KG1 (cell line): ENCODE measurements at places on chromosomes 11 and 22.

DNA sequence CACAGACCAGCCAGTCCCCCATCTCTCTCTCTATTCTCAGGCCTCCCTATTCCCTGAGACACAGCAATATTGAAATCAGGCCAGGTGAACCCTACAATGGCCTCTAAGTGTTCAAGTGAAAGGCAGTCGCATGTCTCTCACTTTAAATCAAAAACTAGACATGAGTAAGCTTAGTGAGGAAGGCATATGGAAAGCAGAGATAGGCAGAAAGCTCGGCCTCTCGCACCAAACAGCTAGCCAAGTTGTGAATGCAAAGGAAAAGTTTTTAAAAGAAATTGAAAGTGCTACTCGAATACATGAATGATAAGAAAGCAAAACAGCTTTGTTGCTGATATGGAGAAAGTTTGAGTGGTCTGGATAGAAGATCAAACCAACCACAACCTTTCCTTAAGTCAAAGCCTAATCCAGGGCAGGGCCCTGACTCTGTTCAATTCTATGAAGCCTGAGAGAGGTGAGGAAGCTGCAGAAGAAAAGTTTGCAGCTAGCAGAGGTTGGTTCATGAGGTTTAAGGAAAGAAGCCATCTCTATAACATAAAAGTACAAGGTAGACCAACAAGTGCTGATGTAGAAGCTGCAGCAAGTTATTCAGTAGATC, 19.8 kb upstream of the MPZL2 start:
- DNase-seq, result no peak

DNA sequence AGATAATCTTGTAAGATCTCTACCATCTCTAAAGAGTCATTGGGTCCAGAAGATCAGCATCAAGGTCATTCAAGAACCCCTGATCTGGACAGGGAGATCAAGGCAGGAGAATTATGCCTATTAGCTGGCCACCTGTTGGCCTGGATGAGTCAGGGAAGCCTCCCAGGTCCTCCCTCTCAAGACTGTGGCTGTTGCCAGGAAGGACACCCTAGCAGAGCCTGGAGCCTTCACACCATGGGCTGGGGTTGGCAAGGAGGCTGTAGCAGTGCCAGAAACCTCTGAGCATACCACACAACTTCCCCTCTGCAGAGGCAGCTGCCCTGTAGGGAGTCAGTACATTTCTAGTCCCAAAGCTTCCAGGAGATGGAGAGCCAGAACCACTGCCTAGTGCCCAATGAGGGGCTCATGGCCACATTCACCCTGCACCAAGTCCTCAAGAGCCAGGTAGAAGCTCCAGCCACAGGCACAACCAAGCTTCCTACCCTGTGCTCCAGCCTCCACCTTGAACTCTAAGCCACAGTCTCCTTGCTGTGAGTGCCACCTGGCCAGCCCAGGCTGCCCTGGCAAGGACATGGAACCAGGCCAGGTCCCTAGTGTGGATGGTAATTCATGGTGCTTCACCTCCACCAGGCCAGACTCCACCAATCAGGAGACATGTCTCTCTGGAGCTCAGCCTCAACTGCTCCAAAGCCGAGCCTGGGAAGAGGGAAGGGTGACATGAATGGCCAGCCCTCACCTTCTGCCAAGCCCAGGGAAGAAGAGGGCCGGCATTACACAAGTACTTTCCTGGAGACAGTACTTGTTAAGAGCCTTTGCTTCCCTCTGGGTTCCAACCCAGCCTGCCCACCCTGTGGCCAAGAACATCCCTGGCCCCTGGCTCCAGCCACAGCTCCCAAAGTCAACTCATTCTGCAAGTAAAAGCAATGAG, 124.3 kb downstream of the BUD13 start:
- no peak for DNase-seq

DNA sequence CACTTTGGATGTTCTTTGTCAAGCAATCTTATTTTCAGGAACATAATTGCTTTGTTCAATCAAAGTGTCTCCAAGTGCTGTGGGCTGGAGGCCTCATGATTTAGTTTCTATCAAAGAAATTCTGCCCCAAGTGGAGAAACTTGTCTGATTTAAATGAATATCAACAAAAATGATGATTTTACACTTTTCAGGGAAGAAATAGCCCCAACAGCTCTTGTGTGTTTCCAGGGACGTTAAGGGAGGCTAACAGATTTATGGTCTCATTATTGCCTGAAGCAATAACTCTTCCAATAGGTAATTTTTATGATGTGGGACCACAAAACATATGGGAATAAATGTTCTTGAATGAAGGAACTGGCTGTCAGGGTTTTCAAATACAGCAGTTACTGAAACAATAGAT, 699.1 kb downstream of the FAM181B start:
- DNase-seq, result no peak

DNA sequence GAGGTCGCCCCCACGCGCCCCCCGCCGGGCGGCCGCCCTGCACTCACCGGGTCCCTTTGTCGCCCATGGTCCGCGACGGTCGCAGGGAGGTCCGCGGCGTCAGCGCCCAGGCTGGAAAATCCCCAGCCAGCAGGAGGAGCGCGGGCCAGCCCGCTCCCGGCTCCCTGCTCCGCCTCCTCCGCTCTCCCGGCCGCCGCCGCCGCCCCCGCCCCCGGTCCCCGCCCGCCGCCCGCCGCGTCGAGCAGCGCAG, at the start of gene ARRB1:
Gene ARRB1, minus strand, starts transcription at position 121 of the 250 bp plus-strand sequence. Its CDS starts 54 bp downstream, at position 67.
- DNase-seq, result no peak

DNA sequence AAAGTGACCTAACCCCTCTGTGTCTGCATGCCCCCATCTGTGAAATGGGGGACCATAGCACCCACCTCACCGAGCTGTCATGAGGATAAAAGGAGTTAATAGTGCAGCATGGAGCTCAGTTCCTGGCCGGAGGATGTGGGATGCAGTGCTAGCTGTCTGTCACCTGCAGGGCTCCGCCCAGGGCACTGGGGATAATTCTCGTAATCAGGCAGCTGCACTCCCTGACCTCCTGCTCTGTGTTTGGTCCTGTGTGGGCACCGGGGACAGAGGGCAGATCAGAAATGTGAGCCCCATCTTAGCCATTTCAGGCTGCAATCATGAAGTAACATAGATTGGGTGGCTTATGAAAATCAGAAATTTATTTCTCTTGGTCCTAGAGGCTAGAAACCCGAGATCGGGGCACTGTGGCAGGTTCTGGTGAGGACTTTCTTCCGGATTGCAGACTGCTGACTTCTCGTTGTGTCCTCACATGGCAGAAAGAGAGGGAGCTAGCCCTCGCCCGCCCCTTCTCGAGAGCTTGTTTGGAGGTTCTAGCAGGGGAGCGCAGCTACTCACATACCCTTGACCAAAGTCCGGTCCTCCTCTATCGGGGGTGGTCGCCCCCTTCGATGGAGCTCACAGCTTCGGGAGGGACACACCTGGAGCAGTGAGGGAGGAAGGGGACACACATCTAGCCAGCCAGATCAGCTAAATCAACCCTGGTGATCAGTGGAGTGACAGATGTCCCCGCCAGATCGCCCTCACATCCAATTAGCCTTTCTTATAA, 3.2 kb downstream of the KCTD17 start:
- no peak for DNase-seq

DNA sequence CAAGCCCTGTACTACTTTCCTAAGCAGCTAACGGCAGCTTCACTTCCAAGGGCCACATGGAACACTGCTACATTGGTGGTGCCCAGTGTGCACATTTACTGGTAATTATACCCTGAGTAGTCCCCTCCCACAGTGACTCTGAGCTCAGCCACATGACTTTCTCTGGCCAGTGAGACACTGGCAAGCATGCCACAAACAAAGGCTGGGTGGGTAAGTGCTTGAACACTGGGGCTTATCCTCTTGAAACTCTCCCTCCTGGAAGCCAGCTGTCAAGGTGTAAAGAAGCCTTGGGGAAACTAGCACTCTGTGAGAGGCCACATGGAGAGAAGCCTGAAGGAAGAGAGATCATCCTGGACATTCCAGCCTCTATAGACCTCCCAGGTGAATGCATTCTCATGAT, 54.4 kb upstream of the DRD2 start:
- no peak for DNase-seq

- no peak for DNase-seq
Observed at GRCh38 chr11:109795234-109795633, 298.0 kb upstream of the ZC3H12C start.

DNA sequence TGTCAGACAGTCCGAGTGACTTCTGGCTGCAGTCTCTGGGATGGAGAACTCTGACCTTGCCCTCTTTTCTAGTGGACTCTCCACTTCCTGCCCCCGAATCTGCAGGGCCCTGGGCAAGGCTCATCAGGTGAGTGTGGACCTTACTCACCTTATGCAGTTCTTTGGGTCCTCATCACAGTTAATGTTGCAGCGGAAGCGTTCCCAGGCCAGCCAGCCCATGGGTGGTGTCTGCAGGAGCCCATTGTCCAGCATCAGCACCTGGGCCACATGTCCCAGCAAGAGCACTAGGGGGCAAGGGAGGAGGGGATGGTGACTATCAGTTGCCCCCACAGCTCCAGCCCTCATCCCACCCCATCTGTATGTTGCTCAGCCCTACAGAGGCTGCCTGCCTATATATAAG, 2.3 kb downstream of the NAGA start:
- no peak for DNase-seq

GRCh38 chr22:34845391-34845790, 220.6 kb upstream of the ISX start:
- DNase-seq, result no peak

DNA sequence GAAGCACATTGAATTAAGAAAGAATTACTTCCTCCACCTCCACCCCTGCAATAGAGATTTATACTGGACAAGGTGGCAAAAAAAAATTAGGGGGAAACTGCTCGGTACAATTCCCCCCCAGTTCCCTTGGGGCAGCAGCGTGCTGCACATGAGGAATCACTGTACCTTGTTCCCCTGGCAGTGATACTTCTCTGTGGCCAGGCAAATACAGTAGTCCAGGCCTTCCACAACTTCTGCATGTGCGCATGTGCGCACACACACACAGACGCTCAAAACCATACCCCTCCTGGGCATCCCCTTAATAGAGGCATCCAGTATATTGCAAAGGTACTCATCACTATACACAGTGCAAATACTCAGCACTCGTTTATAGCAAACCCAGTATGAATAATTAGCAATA, 68.9 kb downstream of the ARFGAP2 start:
- no peak for DNase-seq

DNA sequence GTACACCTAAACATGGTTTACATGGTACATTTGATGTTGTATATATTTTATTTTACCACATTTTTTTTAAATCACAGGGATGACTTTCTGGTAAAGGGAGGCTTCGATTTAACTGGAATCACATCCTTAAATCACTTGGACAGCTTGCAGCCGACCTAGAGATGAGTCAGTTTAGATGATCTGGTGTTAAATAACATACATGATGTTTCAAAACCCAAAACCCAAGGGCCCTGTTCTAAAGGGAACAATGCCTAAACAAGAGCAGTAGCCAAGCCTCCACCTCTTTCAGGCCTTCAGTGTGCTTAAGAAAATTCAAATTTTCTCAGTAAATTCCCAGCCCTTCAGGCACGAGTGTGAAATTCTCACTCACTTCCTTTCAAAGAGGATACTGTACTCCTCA, 108.8 kb downstream of the WT1 start:
- no peak for DNase-seq

DNA sequence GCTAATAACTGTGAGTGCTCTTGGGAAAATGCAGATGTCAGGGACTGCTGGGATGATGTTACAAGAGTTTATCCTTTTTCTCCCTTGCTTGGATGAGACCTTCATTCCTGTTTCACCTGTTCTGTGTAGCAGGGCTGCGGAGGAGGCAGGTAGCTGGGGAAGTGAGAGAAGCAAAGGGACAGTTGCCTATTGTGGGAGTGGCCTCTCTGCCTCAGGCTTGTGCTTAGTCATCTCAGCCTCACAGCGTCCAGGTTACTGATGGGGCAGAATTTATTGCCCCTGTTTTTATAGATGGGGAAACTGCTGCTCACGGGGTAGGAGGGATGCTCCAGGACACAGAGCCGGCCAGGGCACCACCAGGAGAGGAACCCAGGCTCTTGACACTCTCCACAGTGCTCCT, 1.7 kb downstream of the STX3 start:
- DNase-seq, result no peak

DNA sequence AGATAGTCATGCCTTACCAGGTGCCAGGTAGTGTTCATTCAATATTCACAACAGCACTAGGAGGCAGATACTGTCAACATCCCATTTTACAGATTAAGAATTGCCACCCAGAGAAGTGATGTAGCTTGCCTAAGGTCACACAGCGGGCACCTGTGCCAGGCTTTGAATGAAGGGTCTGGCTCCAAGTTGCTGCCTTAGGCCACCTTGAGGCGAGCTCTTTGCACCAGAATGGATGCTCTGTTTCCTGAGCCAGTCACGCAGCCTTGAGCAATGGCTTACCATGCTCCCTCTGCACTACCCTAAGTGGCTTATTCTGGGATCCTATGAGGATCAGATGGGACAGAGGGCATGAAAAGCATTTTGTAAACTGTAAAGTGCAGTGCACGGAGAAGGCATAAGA, 25.1 kb upstream of the TIMP3 start:
- no peak for DNase-seq

DNA sequence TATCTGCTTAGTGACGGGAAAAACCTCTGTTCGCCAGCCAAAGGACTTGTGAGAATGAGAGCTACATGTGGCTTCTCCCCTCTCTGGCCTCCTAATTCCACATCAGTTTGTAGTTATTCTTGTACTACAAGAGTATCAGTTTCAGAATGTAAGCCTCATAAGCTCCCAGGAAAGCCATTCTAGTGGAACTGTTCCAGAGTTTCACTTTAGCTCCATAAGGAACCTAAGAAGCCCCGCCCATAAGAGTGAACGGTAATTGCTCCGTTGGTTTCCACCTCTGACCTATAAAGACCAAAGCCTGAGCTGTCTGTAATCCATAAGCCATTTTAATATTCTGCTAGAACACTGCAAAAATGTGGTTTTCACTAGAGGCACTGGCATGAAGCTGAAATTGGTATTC, 53.0 kb downstream of the SIK3 start:
- no peak for DNase-seq

- no peak for DNase-seq
Observed at GRCh38 chr22:28438183-28438768, 241.4 kb downstream of the TTC28 start.

- DNase-seq, result no peak
Observed at GRCh38 chr11:61793829-61794204, 1.1 kb downstream of the FEN1 start.

DNA sequence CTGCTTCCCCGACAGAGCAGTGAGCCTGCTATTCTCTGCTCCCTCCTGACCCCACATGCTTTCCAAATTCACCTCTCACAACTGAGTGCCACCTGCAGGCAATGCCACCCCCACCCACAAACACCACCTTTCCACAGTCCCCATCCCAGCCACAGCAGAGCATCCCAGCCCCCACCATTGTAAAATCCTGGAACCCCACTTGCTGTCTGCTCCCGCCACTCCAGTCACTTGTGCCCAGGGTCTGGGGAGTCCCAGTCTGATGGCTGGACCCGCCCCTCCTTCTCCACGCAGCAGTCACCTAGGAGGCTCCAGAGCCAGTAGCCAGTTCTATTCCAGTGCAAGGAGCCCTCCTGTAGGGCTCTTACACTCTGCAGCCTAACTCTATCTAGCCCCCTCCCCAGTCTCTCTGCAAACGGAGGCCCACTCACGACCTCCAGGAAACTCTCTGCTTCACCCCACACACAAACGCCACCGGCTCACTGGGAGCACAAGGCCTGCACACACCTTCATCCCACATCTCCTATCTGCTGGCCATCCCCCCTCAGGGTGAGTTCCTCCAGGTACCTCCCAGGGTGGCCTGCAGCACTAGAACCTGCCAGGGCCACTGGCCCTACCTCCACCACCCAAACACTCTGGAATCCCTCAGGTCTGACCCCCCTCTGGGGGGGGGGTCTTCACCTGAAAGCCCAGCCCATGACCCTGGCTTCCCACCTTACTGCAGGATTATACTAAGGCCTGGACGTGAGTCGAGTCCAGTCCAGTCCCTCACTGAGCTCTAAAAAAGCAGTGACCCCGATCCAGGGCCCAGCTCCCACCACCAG, 1.4 kb downstream of the GNB1L start:
- no peak for DNase-seq
